Activated naive CD8-positive, alpha-beta T cell treated with anti-CD3 and anti-CD28 coated beads, Interleukin-2, amount 50 U/mL, for 16 hours (primary cell): ENCODE measurements at places on chromosomes 16 and 17.

DNA sequence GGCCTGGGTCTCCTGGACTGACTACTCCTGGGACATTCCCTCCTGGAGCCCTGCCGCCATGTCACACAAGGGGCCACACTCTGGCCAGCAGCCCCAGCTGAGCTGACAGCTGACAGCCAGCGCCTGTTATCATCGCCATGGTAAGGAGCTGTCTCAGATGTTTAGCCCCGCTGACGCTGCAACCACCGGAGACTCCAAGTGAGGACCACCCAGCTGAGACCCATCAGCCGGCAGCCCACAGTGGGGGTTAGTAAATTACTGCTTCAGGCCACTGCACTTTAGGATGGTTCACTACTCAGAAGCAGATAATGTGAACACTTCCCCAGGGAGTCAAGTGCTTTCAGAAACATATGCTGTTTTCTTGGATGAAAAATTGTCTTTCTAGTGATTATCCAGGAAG, 14.6 kb upstream of the SPHK1 start:
- DNase-seq: no peak

DNA sequence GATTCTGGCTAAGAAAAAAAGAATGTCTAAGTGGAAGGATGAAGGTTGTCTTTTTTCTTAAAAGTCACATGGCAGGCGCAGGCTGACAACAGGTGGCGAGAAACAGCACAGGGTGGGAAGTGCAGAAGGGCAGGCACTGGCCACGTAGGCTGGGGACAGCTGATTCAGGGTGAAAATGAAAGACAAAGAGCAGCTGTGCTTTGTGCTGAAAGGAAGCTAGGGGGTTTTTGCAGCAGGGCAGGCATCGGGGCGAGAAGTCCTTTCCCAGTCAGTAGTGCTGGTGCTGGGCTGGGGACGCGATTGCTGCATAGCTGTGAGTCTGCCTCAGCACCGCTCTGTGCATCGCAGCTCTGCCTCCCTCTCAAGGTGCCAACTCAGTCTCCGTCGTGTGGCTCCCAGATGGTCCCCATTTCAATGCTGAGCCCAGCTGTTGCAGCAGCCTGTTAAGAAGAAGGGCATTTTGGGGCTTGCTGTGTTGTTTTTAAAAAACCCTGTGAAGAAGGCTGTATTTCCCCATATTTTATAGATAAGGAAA, 183.1 kb upstream of the CCL2 start:
- DNase-seq: no peak

- no peak for DNase-seq
Measured at GRCh38 chr16:12899529-12900143, 1.8 kb upstream of the SHISA9 start.

- no peak for DNase-seq
Measured at GRCh38 chr17:9897372-9897968, 7.6 kb downstream of the RCVRN start.

DNA sequence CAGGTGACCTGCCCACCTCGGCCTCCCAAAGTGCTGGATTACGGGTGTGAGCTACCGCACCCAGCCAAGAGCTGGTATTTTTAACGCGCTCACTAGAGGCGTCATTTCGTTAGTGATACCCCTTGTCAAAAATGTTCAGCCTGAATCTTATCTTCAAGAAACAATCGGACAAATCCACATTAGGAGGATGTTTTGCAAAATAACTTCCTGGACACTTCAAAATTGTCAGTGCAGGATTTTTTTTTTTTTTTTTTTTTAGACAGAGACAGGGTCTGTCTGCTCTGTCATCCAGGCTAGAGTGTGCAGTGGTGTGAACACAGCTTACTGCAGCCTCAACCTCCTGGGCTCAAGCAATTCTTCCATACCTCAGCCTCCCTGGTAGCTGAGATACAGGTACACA, 63.0 kb downstream of the RMI2 start:
- no peak for DNase-seq
